ENCODE measurements at places on chromosomes 5 and 9.

- no peak for DNase-seq
- H3K4me3 ChIP-seq = no peak overlapping the region
- no peak overlapping the region for H3K27ac ChIP-seq
- H3K4me1 ChIP-seq = no peaks in the 10 kb centered on the region
- no peaks in the 10 kb centered on the region for H3K36me3 ChIP-seq
Measured at GRCh38 chr9:37676411-37676830, 25.7 kb downstream of the FRMPD1 start.

DNA sequence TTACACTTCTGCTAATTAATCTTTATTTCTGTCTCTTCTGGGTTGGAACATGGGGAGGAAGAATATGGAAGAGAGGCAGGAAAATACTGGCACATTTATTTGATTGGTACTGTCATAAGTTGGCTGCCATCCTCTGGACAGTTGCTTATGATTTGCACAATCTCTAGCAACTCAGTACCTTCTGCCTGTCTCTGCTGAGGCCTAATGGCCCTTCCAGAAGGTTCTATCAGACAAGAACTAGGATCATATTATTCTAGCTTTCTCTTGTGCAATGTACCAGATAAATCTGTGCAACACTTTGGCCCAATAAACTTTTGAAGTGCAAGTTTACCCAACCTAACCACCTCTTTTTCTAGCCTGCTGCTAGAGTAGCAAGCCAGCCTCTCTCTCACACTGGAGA, 335.0 kb downstream of the ARRDC3 start:
- peaks cover 3% of the 10 kb centered on the region for H3K36me3 ChIP-seq
- no peak overlapping the region for H3K27ac ChIP-seq
- DNase-seq = no peak
- peaks cover 4% of the 10 kb centered on the region for H3K27me3 ChIP-seq
- no peak overlapping the region for H3K4me3 ChIP-seq
- peaks cover 5% of the 10 kb centered on the region for H3K4me1 ChIP-seq

- H3K27me3 ChIP-seq = peaks cover 6% of the 10 kb centered on the region
- no peak for DNase-seq
- no peaks in the 10 kb centered on the region for H3K4me1 ChIP-seq
- no peak overlapping the region for H3K4me3 ChIP-seq
- H3K27ac ChIP-seq = no peak overlapping the region
Measured at GRCh38 chr5:82259172-82259800, 18.9 kb downstream of the RPS23 start.

DNA sequence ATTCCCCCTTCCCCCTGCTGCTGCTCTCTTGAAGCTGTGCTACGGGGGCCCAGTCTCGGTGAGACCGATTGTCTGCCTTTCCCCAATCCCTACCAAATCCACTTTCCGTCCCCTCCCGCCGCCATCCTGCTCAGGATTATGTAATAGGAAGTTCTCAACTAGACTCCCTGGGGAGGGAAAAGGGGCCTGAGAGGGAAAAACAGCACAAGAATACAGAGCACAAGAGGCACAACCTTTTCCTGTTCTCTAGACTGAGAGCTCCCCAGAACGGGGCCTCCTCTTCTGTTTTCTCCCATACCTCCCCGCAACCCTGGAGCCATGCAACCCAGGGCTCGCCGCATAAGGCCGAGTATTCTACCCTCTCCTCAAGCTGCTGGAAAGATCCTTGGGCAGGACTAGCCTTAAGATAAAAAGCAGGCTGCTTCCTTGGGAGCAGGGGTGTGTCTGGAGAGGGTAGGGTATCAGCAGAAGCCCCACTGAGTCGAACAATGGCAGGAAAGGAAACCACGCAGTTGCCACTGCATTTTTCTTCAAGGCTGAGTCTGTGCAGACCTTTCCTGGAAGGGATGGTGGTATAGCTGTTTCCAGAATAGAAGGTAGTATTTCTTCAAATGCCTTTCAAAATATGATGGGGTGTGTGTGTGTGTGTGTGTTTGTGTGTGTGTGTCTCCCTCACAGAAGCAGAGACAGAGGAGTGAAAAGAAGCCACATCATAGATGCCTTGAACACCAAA, 12.9 kb downstream of the MYORG start:
- H3K4me1 ChIP-seq = peaks cover 37% of the 10 kb centered on the region
- peak; percentile 69 for DNase-seq
- peaks cover 25% of the 10 kb centered on the region for H3K36me3 ChIP-seq
- peaks cover 6% of the 10 kb centered on the region for H3K27me3 ChIP-seq
- H3K27ac ChIP-seq = peak overlapping the region; percentile 100
- H3K4me3 ChIP-seq = peak overlapping the region; percentile 84

DNA sequence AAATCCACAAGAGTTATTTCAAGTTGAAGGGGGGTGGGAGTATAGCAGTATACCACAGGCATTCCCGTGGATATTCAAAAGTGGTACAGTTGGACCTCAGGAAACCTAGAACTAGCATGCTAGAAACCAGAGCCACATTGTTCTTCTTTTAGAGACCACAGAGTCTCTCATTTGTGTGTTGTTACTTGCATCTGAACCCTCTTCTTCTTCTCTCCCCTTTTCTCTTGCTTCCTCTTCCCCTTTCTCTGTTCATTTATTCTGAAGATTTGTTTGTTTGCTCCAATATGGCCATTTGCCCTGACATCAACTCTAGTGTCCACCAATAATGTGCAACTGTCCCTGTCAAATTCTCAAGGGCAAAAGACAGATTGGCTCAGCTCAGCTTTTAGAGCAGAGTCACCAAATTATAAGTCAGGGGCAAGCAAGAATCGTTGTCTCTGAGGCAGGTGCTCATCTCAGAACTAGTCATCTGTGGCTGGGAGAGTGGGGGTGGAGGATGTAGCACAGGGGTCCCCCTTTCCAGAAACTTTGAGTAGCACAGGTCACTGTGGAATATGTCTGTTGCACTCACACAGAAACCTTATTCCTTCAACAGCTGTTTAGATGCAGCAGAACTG, 321.1 kb downstream of the ARRDC3 start:
- no peak overlapping the region for H3K27ac ChIP-seq
- H3K4me1 ChIP-seq = no peaks in the 10 kb centered on the region
- H3K36me3 ChIP-seq = no peaks in the 10 kb centered on the region
- no peak for DNase-seq
- no peak overlapping the region for H3K4me3 ChIP-seq

DNA sequence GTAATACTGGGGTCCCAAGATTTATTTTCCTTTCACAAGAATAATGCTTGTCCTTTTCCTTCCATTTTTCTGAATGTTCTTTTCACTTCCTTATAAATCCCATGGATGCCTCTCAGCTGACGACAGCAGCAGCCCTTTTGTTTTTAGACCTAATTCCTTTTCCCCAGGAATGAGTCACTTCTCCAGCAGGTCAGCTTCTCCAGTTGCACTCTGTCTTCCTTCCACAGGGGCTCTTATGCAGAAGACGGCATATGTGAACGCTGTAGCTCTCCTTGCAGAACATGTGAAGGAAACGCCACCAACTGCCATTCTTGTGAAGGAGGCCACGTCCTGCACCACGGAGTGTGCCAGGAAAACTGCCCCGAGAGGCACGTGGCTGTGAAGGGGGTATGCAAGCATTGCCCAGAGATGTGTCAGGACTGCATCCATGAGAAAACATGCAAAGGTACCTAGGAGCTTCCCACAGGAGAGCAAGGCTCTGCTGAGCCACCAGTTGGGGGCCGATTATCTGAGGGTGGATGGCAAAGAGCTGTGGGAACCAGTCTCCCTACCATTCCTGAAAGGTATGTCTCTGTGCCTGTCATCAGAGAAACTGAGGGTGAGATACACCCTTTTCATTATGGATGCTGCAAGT, 72.9 kb downstream of the RFK start:
- no peaks in the 10 kb centered on the region for H3K36me3 ChIP-seq
- H3K27ac ChIP-seq = no peak overlapping the region
- no peak for DNase-seq

DNA sequence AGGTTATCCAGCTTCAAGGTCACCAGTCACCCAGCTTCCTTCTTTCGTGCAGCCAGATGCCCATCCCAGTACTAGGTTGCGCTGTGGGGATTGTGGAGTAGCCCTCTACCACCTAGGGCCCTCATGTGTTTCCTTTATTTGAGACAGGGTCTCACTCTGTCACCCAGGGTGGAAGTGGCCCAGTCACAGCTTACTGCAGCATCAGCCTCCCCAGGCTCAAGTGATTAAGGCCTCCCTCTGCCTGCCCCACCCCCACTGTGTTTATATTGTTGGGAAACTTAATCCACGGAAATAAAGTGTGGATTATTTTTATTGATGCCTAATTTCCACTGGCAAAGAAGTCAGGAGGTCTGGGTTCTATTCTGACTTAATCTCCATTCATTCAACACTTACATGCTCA, 4.3 kb downstream of the IL17B start:
- H3K4me1 ChIP-seq = peaks cover 4% of the 10 kb centered on the region
- H3K27me3 ChIP-seq = peaks cover 8% of the 10 kb centered on the region
- no peak for DNase-seq
- H3K36me3 ChIP-seq = peaks cover 6% of the 10 kb centered on the region

GRCh38 chr5:92599217-92599810, 981.7 kb downstream of the NR2F1-AS1 start:
- no peak overlapping the region for H3K4me3 ChIP-seq
- no peaks in the 10 kb centered on the region for H3K36me3 ChIP-seq
- no peaks in the 10 kb centered on the region for H3K4me1 ChIP-seq
- no peak overlapping the region for H3K27ac ChIP-seq
- DNase-seq = no peak
- H3K27me3 ChIP-seq = no peaks in the 10 kb centered on the region

DNA sequence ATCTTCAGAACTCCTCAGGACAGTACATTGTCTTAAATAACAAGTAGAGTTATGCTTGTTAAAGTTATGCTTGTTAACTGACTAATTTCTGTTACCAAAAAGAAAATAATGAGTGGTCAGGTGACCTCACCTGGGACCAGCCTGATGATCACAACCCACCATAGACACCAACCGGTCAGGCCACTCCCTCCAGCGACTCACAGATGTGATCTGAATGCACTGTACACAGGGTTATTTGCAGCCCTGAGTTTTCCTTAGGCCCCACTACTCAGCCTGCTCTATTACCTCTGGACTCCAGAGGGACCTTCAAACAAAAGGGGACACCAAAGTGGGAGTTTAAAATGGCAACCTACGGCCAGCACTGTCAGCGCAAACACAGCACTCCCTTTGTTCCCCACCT, 55.3 kb downstream of the ARSB start:
- H3K27ac ChIP-seq = no peak overlapping the region
- no peak for DNase-seq
- no peaks in the 10 kb centered on the region for H3K36me3 ChIP-seq
- no peak overlapping the region for H3K4me3 ChIP-seq
- peaks cover 2% of the 10 kb centered on the region for H3K27me3 ChIP-seq

GRCh38 chr5:15233566-15233965, 266.4 kb upstream of the FBXL7 start:
- DNase-seq = no peak
- H3K36me3 ChIP-seq = no peaks in the 10 kb centered on the region
- no peak overlapping the region for H3K4me3 ChIP-seq
- peaks cover 10% of the 10 kb centered on the region for H3K4me1 ChIP-seq
- H3K27ac ChIP-seq = no peak overlapping the region
- no peaks in the 10 kb centered on the region for H3K27me3 ChIP-seq

DNA sequence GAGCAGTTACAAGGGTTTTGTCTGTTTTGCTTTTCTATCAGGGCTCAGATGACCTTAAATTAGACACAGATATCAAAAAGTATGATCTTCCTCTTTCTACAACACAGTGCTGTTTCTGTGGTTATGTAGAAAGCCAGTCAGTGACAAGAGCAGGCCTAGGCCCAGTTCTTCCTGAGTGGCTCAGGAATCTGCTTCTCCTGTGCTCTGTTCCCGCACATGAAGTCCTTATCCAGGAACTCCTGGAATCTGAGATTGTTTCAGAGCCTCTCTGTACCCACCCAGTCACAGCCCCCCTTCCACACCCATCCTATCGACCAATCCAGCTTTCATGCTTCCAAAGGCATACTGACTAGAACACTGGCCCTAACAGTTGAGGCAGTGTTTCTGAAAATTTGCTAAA, 40.4 kb upstream of the SMU1 start:
- peak overlapping the region; percentile 62 for H3K27ac ChIP-seq
- no peak for DNase-seq
- peaks cover 28% of the 10 kb centered on the region for H3K36me3 ChIP-seq
- no peak overlapping the region for H3K4me3 ChIP-seq

GRCh38 chr9:5608298-5609225, 20.3 kb upstream of the RIC1 start:
- no peaks in the 10 kb centered on the region for H3K36me3 ChIP-seq
- H3K27ac ChIP-seq = no peak overlapping the region
- DNase-seq = no peak
- H3K4me3 ChIP-seq = no peak overlapping the region
- H3K27me3 ChIP-seq = no peaks in the 10 kb centered on the region
- no peaks in the 10 kb centered on the region for H3K4me1 ChIP-seq

DNA sequence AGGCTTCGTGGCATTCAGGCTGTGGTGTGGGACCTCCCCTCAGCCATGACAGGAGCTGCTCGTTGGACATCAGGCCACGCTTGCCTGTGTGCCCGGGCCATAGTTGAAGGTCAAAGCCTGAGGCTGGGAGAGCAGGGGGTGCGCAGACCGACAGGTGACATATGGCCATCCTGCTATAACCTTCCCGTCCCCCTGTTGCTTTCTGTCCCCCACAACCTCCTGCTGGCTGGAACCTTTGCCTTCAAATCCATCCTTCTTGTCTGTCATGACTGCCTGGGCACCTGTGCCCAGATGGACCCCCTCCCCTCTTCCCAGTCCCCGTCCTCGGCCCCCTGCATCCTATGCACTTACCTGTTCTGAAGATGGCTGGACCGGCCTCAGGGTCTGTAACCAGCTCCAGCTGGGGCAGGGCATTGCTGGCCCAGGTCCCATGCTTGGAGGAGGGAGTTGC, 83.2 kb downstream of the WNK2 start:
- H3K4me3 ChIP-seq = no peak overlapping the region
- H3K36me3 ChIP-seq = no peaks in the 10 kb centered on the region
- DNase-seq = no peak
- H3K27ac ChIP-seq = no peak overlapping the region

DNA sequence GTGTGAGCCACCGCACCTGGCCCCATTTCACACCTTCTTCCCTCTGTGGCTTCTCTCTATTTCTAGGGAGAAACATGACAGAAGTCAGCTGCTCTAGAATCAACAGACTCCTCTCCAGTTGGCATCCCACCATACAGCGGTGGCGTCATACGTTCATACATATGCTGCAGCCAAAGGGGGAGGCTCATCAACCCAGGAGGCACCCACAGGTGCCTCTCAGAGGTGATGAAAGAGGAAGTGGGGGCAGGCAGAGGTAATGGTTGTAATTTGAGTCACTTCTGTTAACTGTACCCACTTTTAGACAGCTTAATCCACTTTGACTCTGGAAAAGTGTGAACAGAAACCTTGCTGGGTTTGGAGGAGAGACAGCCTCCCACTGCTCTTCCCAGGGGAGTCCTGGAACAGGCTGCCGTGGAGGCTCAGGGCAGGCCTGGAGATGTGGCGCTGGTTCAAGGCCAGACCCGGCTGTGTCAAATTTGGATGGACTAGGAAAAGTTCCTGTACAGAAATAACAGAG, 47.3 kb upstream of the SUB1 start:
- H3K27me3 ChIP-seq = peaks cover 5% of the 10 kb centered on the region
- H3K4me3 ChIP-seq = no peak overlapping the region
- peaks cover 10% of the 10 kb centered on the region for H3K4me1 ChIP-seq
- DNase-seq = no peak
- H3K27ac ChIP-seq = no peak overlapping the region

DNA sequence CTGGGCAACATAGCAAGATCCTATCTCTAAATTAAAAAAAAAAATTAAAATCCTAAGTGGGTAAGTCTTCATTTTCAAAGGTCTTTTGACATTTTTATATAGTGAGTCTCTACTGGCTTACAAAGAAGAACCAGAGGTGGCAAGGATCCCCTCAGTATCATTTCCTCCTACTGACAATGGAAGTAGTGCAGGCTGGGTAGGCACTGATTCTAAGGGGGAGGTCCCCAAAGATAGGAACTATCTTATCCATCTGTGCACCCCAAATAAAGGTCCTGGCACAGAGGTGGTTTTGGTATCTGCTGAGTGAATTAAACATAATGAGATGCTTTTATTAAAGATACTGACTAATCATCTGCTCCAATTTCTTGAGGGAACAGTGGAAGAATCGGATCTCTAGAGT, 4.2 kb downstream of the FAM193B start:
- no peak overlapping the region for H3K4me3 ChIP-seq
- peaks cover 7% of the 10 kb centered on the region for H3K27me3 ChIP-seq
- H3K36me3 ChIP-seq = peaks cover 5% of the 10 kb centered on the region

All from endothelial cell (in vitro differentiated cells).